ENCODE measurements at places on chromosomes 7 and 10.

DNA sequence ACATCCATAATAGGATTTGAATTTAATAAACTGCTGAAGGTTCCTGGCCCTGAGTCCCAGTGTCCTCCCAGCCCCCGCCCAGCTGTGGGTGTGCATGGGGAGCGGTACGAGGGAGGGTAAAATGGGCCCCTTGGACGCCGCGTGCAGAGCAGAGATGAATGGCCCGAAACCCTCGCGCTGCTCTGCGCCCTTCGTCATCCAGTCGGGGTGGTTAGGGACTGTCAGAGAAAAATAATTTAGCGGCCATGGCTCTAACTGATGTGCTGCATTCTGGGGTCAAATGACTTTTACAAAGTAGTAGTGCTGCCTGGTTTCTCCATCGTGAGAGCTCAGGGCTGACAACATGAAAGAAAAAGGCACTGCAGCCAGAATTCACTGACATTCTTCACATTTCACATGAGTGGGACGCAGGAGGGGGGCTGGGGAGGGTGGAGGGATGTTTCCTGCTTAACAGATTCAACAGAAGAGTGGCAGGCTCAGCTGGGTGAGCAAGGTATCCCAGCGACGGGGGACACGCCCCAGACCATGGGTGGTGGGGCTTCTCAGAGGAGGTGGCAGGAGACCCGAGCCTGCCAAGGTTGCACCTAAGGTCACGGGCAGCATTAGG lies 304.5 kb downstream of the WDR37 start:
- no peaks in the 10 kb centered on the region for H3K36me3 ChIP-seq
- no peaks in the 10 kb centered on the region for H3K4me1 ChIP-seq
- H3K4me3 ChIP-seq: no peak overlapping the region

- H3K4me3 ChIP-seq: no peak overlapping the region
- DNase-seq: no peak
- peaks cover 9% of the 10 kb centered on the region for H3K4me1 ChIP-seq
- no peak overlapping the region for H3K27ac ChIP-seq
- no peaks in the 10 kb centered on the region for H3K27me3 ChIP-seq
- no peaks in the 10 kb centered on the region for H3K36me3 ChIP-seq
Observed at GRCh38 chr7:17007841-17008240, 126.1 kb upstream of the AGR3 start.

GRCh38 chr7:136293272-136293671 lies 316.1 kb upstream of the MTPN start:
- no peak for DNase-seq
- no peaks in the 10 kb centered on the region for H3K4me1 ChIP-seq
- H3K4me3 ChIP-seq: no peak overlapping the region
- no peaks in the 10 kb centered on the region for H3K36me3 ChIP-seq
- H3K27me3 ChIP-seq: no peaks in the 10 kb centered on the region
- H3K27ac ChIP-seq: no peak overlapping the region

DNA sequence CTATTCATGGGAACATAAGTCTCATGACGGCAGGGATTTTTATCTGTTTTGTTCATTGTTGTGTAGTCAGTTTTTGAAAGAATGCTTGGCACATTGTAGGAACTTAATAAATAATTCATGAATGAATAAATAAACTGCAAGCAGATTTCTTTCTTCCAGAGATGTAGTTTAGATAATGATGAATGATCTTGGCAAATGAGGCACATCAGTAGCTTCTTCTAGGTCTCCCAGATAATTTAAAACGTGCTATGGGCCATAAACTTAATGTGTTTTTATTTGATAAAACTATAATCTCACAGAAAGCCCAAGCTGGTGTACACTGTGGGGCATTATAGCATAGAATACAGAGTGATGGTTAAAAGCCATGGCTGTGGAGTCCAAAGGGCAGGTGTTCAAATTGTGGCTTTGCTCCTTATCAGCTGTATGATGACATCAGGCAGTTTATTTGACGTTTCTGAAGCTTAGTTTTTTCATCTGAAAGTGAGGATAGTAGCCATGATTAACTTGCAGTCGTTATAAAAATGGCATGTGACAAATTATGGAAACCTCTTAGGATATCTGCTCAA lies 3.5 kb downstream of the MGAM start:
- H3K4me3 ChIP-seq: no peak overlapping the region
- no peaks in the 10 kb centered on the region for H3K27me3 ChIP-seq
- DNase-seq: no peak
- H3K4me1 ChIP-seq: no peaks in the 10 kb centered on the region

All from esophagus squamous epithelium (tissue), 5 donors.